Adrenal gland (tissue), 19 donors: ENCODE measurements at places on chromosomes 11 and 22. TPM values are rescaled to one million over a fixed set of nuclear protein-coding genes. Genes with fewer than 3 reads are reported as not detected.

The TST gene
- 357 TPM for total RNA-seq

The SCN2B gene
- 0.29 TPM for total RNA-seq

The OR51A7 gene
- not detected for total RNA-seq

DNA sequence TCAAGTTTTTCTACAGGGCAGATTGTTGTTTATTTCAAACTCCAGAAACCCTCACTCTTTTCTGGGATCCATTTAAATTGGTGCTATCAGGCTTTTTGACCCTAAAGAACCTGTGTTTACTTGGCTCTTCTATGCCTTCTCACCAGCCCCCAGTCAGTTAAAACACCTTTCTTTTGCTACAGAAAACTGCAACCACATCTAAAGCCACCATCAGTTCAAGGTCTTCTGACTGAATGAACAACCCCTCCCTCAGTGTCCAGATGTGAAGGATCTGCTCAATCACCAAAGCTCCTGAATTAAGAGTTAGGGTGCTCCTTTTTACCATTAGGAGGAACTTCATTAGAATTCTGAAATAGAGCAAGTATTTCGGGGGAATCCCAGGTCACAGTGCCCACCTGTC lies 7.0 kb upstream of the GLYATL1B start:
- no peak overlapping the region for H3K27ac ChIP-seq
- no peak overlapping the region for H3K4me3 ChIP-seq
- no peak for DNase-seq
- H3K36me3 ChIP-seq = no peaks in the 10 kb centered on the region
- no peaks in the 10 kb centered on the region for H3K27me3 ChIP-seq
- no peaks in the 10 kb centered on the region for H3K4me1 ChIP-seq

GRCh38 chr11:24375931-24376330 lies 120.9 kb upstream of the LUZP2 start:
- no peak overlapping the region for H3K4me3 ChIP-seq
- H3K27me3 ChIP-seq = no peaks in the 10 kb centered on the region
- no peaks in the 10 kb centered on the region for H3K4me1 ChIP-seq

DNA sequence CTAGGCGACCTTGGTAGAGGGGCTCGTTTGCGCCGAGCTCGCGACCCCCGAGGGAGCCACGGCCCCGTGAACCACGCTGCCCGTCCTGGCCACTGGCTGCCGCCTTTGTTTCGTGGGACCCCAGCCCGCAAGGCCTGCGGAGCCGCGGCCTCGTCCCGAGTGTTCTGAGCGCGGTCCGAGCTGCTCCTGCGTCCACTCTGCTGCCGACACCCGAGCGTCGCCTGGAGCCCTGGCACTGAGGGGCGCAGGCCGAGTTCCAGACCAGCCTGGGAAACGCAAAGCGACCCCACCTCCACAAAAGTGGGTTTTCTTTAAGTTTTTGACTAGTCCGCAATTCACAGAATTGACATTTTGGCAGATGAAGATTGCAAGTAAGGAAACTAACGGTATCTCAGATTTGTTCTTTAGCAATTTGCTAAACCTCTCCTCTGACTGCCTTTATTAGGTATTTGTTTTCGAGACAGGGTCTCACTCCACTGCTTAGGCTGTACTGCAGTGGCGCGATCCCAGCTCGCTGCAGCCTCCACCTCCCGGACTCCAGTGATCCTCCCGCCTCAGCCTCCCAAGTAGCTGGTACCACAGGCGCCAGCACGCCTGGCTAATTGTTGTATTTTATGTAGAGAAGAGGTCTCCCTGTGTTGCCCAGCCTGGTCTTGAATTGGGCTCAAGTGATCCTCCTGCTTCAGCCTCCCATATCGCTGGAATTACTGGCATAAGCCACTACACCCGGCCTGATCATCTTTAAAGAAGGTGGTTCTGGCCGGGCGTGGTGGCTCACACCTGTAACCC lies 879 bp upstream of the RNH1 start:
- no peaks in the 10 kb centered on the region for H3K36me3 ChIP-seq
- H3K27me3 ChIP-seq = no peaks in the 10 kb centered on the region
- H3K27ac ChIP-seq = peak overlapping the region; percentile 100
- H3K4me1 ChIP-seq = peaks cover 27% of the 10 kb centered on the region
- H3K4me3 ChIP-seq = no peak overlapping the region
- no peak for DNase-seq

The C11orf24 gene
- 24.6 TPM for total RNA-seq
